ENCODE measurements at places on chromosomes 4 and X.
A peak's percentile ranks its signal among the peaks of the same experiment; 100 is the strongest.

DNA sequence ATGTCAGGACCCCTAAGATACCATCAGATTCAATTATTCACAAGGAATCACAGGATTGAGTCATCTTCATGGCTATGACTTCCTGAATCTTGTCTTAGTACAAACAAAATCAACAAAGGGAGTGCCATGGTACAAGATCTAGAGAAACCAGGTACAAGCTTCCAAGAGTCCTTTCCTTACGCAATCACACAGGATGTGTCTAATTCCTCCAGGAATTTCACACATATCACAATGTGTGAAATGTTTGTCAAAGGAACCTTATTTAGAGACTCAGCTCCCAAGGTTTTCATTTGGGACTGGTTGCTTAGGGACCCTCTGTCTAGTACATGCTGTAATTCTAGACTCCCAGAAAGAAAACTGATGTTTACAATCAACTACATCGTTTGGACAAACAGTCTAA, 83.0 kb downstream of the MAB21L2 start:
- DNase-seq: no peak

DNA sequence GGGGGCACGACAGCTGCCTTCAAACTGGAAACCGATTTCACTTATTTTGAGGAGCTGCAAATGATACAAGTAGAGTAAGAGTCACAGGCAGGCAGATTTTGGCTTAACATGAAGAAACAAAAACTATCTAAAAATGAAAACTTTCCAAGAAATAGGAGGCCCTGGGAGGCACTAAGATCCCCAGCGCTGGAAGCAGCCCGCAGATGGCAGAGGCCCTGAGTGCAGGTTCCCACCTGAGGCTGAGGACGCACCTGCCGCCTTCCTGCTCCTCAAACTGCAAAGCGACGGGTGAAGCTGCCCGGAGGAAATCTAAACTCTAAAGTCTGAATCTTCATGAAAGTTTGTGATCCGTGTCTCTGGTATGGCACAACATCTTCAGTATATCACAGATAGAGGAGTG, 138.7 kb downstream of the AFAP1 start:
- no peak for DNase-seq

DNA sequence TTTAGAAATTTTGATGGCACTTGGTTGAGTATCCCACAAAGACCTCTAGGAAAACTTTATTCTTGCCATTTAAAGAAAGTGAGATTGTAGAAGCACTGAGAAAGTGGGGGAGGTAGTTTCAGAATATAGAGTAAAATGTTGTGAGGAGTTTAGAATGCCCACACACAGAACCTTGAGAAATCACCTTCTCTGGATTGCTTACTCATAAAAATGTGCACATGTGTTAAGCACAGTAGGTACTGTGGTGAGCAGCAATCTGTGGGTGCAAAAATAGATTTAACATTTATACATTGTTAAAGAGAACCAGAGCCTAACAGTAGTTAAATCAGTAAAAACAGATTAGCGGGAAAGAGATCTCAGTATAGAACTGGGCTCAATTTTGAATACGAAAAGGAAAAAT, 201.2 kb upstream of the NWD2 start:
- DNase-seq: no peak

DNA sequence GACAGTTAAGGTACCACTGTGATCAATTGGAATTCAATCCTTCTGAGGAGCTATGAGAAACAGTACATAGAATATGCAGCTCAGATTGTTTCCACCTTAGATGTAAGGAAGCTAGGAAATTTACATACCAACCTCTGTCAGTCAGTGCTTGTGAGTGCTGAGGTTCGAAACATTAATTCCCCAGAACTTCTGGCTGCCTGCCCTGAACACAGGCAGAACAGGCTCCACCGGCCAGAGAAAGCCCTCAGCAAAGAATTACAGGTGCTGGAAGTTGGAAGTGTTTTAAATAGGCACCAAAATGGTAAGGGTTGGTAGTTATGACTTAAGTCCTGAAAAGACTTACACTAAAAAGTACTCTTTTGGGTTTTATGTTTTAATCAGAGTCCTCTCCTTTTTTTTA, 651.8 kb downstream of the C4orf33 start:
- no peak for DNase-seq

DNA sequence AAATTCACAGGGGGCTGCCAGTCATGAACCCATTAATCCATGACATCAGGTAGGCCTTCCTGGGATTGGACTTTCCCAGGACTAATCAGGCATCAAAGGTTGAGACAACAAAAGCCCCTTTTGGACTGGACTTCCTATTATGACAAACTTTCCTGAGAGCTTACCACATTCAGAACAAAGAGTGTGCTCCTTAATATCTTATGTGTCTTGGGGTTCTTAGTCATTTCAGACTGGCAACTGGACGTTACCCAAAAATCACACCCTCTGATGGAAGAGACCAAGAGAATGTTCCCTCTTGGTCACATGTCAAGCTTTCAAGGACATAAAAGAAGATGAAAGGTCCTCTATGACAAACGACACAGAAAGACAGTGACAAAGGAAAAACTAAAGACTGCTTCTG, 31.6 kb upstream of the PPP1R2C start:
- no peak for DNase-seq

- DNase-seq: no peak
These were observed 860.7 kb downstream of the PCDH7 start for GRCh38 chr4:31580843-31581242.

DNA sequence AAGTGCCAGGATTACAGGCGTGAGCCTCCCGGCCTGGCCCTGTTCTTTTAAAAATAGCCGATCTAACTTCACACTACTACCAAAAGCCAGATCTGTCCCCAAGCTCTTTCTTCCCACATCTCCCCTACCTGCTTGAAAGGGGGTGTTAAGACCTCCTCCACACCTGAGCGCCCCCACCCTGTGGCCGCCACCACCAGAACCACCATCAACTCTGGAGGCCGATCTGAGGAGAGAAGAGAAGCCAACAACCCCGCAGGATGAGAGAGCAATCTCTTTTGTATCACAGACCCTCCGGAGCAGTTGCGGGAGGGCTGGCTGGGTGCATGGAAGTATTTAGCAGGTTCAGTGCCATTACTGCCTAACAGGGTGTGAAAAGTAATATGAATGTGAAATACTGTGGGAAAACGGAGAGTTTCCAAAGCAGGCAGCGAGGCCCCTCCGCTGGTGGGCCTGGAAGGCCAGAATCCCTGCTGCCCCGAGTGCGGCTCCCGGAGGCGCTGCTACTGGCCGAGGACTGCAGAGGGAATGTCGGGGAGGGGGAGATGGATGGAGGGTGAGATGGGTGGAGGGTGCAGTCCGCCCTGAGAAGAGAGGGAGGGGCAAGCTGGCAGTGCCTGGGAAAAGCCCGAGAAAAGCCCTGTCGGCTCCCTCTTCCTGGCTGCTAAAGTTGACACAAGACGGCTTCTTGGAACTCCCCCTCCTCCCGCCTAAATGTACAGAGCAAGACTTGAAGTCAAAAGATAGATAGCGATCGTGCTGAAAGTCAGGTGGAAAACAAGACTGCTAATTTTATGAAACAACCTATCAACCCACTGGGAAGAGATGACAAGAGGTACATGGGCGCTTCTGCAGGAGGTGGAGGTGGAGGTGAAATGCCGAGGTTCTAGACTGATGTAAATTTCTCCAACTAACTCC, 22.3 kb downstream of the HAND2 start:
- DNase-seq: no peak

DNA sequence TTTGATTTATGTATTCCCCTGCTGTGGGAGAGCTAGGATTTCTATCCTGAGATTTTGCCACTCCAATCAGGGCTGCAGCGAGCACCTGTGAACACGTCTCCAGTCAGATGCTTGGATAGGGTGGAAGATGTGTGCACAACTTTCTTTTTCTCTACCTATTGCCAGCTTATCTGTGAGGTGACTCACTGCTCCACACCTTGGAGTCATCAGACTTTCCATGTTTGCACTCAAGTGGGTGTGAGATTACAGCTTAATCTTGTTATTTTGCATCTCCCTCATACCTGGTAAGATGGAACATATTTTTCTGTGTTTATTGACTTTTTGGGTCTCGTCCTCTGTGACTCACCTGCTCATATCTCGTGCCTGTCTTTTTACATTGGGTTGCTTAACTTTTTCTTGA, 32.2 kb downstream of the PSAPL1 start:
- DNase-seq: no peak

DNA sequence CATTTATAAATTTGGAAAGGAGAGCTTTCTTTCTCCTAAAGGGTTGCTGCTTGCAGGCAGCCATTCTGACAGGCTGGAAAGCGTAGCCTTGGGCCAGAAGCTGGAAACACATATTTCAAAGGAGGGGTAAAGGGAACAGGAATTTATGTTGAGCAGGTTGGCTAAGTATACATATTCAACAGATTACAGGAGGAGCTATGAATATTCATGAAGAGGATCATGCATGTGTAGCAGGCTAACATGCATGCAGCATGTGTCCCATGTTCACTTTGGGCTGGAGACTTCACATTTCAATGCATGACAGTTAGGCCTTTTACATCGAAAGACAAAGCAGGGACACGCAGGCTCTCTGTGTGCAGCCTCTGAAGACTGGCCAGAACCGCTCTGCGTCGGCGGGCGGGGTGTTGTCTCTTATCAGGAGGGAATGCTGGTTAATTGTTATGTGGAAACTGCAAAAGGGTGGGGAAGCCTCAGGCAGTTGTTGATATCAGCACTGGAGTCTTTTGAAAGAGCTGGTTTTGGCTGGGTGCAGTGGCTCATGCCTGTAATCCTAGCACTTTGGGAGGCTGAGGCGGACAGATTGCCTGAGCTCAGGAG, 31.5 kb downstream of the CASP3 start:
- DNase-seq: no peak

DNA sequence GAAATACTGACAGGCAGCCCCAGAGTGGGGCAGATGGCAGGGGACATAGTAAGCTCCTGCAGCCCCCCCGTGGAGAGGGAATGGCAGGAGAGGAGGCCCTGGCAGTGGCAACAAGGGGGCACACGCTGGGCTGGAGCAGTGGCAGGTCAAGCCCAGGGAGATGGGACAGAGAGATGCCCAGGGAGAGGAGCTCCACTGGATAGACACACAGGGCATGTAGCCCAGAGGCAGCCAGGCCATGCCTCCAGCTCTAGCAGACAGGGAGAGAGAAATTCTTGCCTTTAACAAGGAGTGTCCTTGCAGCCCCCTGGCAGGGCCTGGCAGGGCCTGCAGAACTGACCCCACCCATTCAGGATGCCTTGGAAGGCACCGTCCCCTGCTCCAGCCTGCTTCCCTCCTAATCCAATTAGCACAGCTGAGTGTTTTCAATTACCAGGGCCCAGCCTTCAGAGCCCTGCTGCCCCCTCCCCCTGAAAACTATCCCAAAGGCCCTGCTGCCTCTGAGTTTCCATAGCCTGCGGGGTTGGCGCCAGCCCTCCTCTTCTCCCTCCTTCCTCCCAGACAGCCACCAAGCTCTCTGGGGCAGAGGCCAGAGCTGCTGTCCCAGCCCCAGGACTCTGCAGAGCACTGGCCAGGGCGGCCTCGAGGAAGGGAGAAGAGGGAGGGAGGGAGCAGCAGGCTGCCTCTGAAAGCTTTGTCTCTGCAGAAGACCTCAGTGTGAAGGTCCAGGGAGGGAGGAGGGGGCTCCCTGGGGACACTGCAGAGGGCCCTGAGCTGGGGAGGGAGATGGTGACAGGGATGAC, 12.5 kb downstream of the L1CAM start:
- DNase-seq: no peak

GRCh38 chr4:152936446-152937335, 568 bp downstream of the FHDC1 start:
- no peak for DNase-seq

GRCh38 chr4:973431-974397, at the start of gene DGKQ:
DGKQ (minus strand) TSS chr4:973569; CDS start chr4:973482, 87 bp downstream.
- peak; percentile 84 for DNase-seq

GRCh38 chrX:23494741-23495140, 160.1 kb downstream of the PTCHD1 start:
- DNase-seq: no peak

GRCh38 chr4:72422416-72422815, 146.6 kb downstream of the ADAMTS3 start:
- DNase-seq: no peak

DNA sequence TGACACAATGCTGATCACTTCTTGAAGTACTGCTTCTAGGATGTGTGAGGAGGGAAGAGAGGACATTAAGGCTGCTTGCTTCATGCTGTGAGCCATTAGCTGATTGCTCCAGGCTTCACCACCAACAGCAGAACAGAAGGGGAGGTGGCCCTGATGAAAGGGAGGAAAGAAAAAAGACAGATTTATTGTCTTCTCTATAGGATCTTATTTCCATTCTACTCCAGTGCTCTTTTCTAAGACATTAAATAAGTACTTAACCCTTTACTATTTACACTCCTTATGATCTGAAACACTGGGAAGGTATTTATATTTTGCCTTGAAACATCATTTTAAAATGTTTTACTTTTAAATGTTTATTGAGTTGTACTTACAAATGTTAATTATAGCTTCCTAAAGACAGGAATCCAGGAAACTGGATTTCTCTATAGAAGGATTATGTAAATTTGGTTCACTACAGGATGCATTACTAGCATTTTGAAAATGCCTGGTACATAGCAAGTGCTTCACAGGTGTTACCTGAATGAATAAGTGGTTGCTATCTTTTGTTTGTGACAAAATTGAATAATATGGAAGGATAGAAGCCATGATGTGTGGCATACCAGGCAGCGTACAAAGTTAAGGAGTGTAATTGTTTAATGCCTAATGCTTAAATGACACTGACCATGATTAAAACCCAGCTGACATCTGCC, 680.9 kb upstream of the ATOH1 start:
- DNase-seq: no peak

GRCh38 chrX:4263030-4263803, 549.8 kb upstream of the PRKX start:
- DNase-seq: no peak

DNA sequence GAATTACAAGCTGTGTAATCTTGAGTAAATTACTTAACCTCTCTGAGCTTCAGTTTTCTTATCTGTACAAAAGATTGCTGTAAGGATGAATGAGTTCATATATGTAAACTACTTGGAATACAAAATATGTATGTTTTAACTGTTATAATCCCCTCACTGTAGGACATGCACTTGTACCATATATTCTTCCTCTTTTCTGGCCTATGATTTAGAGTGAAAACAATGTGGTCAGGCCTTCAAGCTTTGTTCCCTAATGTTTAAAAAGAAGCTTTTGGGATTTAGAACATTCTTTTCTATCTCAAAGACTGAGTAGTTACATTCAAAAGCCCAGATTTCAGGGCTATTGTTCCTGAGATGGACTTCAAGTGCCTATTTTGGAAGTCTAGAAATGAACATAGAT, 26.7 kb upstream of the GPRIN3 start:
- DNase-seq: no peak

DNA sequence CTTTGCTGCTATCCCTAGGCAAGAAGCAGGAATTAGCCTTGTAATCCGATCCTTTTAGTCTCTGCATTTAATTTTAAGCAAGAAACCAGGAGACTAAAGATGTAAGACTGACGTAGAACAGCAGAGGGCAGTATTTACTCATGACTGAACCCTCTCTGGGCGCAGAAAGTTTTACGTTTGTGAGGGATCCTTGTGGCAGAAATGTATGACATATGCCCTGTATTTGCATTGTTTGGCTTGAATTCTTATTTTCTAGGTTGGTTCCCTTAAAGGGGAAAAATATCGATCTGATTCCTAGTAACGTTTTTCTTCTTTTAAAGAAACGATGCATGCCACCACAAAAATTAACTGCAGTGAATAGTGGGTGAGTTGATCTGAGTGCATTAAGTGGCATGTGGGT, 1.3 kb upstream of the FAT4 start:
- DNase-seq: no peak

- DNase-seq: no peak
These were observed 43.3 kb downstream of the SPCS3 start for GRCh38 chr4:176363072-176363471.
